ENCODE measurements at places on chromosomes 16 and 17.

DNA sequence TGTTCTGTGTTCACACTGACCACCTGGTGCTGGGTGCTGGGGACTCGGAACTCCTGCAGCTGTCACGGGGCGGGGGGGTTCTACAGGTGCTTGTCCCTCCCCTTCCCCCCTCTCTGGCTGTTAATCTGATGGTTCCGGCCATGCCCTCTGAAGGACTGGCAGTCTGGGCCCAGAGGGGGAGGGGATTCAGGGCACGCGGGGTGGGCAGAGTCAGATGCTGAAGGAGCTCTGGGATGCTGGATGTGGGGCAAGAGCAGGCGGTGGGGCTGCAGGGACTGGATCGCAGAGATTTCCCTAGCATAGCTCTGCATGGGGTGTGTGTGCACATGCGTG lies 5.4 kb upstream of the TBX21 start:
- DNase-seq: no peak

- no peak for DNase-seq
Measured at GRCh38 chr17:11318207-11318606, 77.2 kb downstream of the SHISA6 start.

DNA sequence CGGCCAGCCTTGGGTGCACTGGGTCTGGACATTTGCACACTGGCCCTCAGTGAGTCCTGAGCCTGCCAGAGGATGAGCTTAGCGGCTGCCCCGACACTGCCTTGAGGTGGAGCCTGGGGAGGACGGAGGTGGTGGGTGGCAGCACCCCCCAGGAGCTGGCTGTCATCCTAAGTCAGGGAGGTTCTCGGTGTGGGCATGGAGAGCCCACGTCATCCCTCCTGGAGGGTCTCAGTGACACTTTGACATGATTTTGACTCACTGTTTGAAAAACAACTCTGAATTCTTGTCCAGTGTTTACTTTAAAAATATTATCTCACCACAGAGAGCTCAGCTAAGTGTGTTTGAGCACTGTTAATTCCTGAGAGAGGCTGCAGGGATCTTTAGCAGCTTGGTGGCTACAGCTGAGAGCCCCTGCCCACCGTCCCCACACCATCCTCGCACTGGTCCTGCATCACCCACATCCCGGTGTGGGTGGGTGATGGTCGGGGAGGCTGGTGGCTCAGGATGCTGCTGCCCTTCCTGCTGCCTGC lies 63.1 kb downstream of the BANP start:
- DNase-seq: no peak

DNA sequence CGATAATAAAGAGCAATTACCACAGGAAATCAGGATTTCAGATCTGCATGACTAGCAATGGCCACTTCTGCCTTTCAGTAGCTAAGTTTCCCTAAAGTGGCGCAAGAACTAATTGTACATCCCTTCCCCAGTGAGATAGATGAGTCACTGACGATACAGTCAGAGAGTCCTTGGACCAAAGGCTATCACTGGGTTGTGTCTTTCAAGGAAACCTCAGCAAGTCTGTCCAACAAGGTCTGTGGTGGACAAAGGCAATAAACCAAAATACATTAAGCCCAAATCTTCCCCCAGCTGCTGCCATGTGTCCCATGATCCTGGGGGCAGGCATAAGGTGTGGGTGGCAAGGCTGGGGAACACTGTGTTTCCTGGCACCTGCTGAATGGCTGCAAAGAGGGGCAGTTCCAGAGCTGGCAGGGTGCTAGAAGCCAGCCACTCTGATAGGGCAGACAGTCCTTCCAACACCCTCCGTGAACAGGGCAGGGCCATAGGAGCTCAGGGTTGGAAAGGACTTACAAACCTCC lies 20.5 kb upstream of the MTMR4 start:
- no peak for DNase-seq

DNA sequence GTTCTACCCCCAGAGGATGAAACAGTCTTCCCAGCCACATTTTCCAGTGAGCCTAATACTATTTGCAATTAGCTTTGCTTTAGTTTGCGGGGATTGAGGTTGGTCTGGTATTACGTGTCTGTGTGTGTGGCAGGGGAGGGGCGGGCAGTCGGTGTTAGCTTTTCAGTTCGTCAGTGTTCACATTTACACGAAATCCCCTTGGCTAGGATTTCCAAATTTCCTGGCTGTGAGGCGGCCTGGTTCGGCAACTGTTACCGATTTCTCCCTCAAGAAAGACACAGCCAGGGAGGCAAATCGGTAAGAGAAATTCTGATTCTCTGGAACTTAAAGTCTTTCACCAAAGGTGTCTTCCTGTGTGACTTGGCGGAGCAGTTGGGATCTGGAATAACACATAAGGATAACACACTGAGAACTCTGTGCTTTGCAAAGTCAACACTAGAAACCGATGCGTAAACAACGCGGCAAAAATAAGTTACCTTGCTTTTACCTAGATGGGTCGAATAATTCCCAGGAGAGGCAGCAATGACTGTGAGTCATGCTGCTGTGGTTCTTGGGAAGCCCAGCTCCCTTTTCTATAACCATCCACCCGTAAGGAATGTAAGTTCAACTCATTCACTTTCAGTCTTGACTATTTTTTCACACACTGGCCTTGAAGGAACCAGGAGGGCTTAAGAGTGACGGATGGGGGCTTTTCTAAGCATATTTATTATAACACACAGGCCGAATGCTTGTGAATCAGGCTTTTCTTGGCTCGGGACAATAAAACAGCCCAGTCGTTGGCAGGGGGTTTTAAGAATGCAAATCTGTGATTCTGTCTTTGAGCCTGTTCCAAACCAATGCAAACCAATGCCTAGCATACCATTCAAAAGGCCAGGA lies 24.2 kb downstream of the GPRC5B start:
- no peak for DNase-seq

- no peak for DNase-seq
Measured at GRCh38 chr16:86410081-86410480, 100.2 kb upstream of the FOXF1 start.

DNA sequence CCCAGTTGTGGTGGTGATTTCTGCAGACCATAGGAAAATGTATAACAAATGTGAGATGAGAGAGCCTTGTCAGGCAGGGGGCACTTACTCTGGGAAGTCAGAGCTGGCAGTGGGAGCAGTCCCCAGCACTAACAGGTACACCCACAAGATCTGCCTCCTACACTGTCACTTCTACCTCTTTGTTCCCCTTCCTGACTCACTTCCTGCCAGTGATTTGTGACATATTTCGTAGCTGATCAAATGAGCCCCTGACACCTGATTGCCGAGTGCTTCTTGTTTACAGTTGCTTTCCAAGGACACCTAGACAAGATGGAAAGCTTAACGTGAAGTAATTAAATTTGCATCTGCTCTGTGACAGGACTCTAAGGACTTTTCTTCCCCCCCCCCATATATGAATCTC lies 40.5 kb downstream of the FTO start:
- no peak for DNase-seq

DNA sequence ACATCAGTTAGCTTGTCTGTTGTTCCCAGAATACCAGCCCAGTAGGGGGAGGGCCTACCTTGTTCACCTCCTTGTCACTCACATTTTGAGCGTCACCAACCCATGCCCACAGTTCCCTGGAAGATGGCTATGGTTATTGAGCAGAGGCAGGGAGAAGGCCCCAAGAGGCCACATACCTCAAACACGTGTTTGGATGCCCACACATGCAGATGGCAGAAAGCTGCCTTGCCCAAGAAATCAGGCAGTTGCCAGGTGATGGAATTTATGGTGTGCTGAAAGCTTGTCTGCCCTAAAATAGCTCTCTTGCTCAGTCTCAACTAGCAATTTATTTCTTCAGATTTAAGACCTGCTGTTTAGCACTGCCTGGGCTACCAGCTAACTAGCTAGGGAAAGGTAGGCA lies 16.5 kb upstream of the CMTM4 start:
- no peak for DNase-seq

GRCh38 chr16:14378689-14379467 lies 251.2 kb downstream of the PARN start:
- no peak for DNase-seq

GRCh38 chr16:54026456-54026855 lies 260.1 kb downstream of the IRX3 start:
- no peak for DNase-seq

GRCh38 chr17:41873559-41874292 lies 8.5 kb upstream of the KLHL11 start:
- DNase-seq: no peak

DNA sequence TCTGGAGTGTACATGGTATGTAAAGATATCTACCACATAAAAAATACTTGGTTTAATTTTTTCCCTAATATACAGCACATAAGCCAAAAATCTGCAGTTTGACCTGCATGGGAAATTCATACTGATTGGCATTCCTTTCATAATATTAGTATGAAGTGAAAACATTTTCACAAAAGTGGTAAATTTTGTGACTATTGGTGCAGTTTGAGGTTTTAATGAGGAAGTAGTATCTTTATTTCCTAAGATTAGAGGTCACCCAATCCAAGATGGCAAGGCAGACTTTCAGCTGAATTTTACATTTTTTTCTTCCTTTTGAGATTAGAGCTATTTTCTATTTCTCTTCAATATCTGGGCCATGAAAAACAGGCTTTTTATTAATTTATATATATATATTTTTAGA lies 21.2 kb downstream of the METTL9 start:
- DNase-seq: no peak

- no peak for DNase-seq
Measured at GRCh38 chr16:6913566-6913965, 419.1 kb upstream of the RBFOX1 start.

DNA sequence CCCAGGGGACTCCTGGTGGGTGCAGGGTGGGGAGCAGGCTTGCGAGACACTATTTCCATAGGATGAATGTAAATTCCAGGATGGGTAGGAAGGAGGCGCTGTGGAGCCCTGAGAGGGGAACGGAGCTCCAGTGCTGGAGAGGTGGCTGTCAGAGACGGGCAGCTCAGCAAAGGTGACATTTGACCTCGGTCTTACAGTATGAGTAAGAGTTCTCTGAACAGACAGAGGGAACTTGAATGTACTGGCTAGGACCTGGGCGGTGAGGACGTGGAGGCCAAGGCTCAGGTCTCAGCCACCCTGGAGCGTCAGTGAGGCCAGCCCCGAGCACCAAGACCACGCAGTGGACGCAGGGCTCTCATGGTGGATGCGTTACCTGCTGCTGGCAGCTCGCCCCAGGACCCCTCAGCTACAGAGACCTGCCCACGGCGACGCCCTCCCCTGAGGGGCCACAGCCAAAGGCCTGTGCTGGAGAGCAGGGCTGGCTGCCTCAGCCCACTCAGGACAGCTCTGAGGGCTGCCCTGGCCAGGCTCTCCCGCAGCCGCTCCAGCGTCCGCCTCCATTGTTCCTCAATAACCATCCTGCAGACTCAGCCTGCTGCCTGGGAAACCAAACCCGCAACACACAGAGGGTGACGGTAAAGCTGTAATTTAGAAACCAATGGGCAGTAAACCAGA lies 65.9 kb upstream of the TNRC6C start:
- no peak for DNase-seq

GRCh38 chr17:27856676-27857432 lies 36.3 kb downstream of the LYRM9 start:
- no peak for DNase-seq

DNA sequence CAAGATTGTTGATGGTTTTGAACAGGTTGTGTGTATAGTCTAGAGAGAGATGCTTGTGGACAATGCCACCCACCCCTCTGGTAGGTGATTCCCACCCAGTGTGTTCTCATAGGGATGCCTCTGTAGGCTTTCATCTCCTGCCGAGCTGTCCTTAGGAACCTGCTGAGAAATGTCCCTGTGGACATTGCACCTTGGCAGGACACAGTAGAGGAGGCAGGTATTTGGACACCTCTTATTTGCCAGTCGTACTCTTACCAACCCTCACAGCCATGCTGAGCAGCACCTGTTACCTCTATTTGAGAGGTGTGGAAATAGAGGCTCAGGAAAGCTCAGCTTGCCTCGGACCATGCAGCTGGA lies 33.2 kb downstream of the EPN2 start:
- DNase-seq: no peak

DNA sequence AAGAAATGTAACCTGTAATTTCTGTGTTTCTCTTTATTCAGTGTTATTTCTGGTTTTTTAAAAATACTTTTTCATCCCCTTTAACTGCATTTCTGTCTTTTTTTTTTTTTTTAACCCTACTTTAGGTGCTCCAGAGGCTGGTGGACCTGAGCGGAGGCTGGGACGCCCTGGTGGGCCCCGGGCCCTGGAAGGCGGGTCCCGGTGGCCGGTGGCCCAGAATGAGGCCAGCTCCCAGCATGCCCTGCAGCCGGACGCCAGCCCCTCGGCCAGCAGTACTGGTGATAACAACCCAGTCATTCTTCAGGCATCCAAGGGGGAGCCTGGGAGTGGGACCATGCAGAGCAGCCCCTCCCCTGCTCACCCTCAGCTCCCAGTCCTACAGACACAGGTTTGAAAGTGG lies 1.5 kb downstream of the SRCAP start:
- DNase-seq: no peak

- no peak for DNase-seq
Measured at GRCh38 chr17:76966486-76967181, 98.4 kb downstream of the MGAT5B start.

DNA sequence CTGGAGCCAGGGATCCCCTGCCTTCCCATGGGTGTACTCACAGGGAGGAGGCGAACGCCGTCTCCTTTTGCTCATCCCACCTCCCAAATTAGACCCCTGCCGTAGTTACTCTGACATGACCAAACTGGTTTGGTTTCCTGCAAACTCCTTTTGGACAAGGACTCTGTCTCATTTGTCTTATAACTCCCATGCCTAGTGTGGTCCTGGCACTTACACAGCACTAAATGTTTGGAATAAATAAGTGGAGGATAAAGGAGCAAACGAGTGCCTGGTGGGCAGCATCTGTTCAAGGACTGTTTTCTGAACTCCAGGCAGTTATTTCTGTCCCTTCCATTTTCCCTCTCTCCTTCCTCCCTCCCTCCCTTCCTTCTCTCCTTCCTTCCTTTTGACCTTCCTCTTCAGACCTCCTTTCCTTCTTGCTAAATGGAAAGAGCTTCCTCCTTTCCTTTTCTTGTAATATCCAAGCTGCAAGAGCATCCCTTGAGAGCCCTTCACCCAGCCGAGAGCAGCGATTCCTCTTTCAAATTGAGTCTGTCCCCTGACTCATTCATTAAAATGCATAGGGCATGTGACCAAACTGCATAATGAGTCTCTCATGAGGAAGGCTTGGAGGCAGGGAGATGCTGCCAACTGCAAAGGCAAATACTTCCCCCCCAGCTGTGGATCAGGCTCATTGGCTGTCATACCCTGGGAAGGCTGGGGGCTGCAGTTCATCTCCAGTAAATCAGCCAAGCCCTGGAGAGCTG lies 36.8 kb downstream of the CHD9 start:
- no peak for DNase-seq

- no peak for DNase-seq
Measured at GRCh38 chr17:66963909-66964771, at the start of gene CACNG4. TSS of gene CACNG4 (plus strand) at chr17:66964707. CDS start at chr17:66964912, 205 bp downstream.

GRCh38 chr16:20072146-20072873 lies 1.4 kb downstream of the GPR139 start:
- DNase-seq: no peak

GRCh38 chr16:85391769-85392583 lies 221.1 kb upstream of the GSE1 start:
- no peak for DNase-seq

- no peak for DNase-seq
Measured at GRCh38 chr17:62950067-62950466, 16.0 kb upstream of the TANC2 start.

- no peak for DNase-seq
Measured at GRCh38 chr16:79404571-79404970, 196.0 kb downstream of the MAF start.

Data from activated naive CD4-positive, alpha-beta T cell (primary cell).